ENCODE measurements at places on chromosomes 1 and 21. TPM values are rescaled to one million over a fixed set of nuclear protein-coding genes. Genes with fewer than 3 reads are reported as not detected.

DNA sequence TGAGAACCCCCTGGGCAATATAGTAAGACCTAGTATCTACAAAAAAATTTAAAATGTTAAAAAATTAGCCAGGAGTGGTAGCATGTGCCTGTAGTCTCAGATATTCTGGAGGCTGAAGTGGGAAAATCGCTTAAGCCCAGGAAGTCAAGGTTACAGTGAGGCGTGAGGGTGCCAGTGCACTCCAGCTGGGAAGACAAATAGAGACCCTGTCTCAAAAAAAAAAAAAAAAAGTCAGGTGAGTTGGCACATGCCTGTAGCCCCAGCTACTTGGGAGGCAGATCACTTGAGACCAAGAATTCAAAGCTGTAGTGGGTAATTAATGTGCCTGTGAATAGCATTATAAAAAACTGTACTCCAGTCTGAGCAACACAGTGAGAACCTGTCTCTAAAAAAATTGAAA, 4.6 kb downstream of the BECN2 start:
- no peak for DNase-seq

GRCh38 chr1:206784471-206784903, 12.2 kb upstream of the IL10 start:
- DNase-seq, result peak; percentile 33

- no peak for DNase-seq
These were observed 658.3 kb downstream of the LTN1 start for GRCh38 chr21:28334407-28334806.

The UBXN10 gene
- total RNA-seq, result 0.38 TPM

DNA sequence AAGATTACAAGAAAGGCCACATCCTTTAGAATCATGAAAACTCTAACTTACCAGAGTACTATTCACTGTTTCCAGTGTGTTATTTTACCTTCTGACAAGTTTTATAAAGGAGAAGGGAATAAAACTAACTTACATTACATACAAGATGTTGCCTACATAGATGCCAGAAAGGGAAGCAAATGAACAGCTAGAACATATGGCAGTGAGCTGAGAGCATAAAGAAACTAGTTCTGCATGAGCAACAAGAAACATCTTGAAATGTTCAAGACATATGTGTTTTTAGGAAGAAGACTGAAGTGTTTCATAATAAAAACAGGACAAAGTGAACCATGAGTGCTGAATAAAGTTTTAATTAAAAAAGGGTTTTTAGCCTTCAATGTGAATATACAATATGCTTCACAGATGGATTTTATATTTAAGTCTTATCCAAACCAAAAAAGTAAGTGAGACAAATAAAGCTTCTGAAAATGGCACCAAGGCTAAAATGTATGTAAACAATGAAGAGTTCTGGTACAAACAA, 39.4 kb downstream of the SLC5A9 start:
- no peak for DNase-seq
